8988T (cell line): ENCODE measurements at places on chromosomes 13 and 19.

DNA sequence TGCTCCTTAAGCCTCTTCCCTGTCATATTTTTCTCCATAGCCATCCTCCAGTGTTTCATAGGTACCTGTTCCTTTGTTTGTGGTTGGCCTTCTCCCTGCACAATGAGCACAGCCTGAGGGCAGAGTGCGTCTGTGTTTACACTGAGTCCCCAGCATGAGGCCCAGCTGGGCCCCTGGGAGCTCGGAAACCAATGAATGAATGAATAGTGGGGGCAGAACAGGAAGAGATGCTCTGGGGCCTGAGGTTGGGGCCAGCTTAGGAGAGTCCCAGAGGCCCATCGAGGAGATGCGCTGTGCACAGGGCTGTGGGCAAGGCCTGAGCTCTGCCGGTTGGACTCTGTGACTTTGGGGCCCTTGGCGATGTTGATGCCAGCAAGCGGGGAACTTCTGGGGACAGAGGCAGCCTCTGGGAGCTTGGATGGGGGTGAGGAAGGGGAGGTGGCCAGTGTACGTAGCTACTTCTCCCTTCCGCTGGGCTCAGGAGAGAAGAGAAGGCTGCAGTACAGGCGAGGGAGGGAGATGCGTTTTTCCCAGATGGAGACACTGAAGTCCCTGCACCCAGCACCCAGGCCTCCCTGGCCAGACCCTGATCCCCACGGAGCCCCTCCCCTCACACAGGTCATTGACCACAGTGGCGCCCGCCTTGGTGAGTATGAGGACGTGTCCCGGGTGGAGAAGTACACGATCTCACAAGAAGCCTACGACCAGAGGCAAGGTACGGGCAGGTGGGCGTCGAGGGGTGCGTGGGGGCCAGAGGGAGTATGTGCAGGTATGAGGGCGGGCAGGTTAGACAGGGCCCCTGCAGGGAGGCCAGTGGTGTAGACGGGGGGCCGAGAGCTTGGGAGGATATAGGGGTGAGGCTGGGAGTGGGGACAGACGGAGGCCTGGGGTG lies 5.1 kb downstream of the TBCB start:
- DNase-seq = no peak

- DNase-seq = no peak
Measured at GRCh38 chr13:64417581-64417980, 2812.6 kb downstream of the PCDH9 start.

- no peak for DNase-seq
Measured at GRCh38 chr13:37290716-37291505, 185.4 kb upstream of the CSNK1A1L start.

GRCh38 chr13:112103260-112103838 lies 36.4 kb downstream of the SOX1 start:
- no peak for DNase-seq

DNA sequence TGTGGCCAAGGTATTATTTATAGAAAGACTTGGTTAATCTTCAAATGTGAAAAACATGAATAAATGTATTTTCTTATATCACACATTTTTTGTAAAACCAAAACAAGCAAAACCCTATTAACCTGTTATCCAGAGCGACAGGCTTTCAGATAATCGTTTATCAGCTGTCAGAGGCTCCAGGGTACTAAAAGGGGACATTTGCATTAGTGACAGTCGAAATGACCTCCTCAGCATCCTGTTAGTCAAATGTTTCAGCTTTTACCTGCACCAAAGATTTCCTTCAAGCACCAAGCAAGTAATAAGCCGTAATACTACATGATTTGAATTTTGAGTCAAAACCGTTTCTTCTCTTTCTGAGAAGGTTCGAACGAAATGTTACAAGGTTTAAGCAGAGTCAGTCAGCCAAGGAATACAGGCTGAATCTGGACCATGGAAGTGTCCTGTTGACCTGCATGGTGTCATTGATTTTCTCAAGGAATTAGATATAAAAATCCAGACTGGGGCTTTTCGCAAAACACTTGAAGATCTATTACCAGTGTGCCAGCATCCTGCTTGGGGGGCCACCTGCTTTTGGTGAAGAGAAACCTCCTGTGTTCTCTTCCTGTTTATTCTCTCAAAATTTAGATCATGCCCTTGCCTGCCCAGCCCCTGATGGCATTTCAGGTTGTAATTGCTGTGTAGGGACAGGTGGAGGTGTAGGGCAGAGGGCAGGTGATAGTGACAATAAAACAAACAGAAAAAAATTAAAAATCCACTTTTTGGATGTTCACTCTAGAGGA lies 11.3 kb upstream of the RFC3 start:
- DNase-seq = no peak

- no peak for DNase-seq
Measured at GRCh38 chr13:94859278-94859691, 146.9 kb upstream of the SOX21 start.

DNA sequence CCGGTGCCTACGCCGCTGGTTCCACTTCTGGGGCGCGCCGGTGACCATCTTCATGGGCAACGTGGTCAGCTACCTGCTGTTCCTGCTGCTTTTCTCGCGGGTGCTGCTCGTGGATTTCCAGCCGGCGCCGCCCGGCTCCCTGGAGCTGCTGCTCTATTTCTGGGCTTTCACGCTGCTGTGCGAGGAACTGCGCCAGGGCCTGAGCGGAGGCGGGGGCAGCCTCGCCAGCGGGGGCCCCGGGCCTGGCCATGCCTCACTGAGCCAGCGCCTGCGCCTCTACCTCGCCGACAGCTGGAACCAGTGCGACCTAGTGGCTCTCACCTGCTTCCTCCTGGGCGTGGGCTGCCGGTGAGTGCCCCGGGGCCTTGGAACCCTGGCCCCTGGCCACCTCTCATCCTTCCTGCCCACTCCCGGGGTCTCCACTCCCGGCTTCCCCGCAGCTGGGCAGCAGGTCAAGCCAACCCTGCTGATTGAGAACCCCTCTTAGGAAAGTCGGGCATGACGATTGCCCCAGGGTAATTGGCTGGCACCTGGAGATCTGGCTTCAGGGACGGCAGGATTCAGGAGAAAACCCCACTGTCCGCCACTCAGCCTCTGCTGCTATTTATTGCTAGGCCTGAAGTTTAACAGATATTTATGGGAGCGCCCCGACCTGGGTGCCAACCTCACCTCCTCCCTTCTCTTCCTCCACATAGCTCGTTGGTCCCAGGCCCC lies 39.1 kb downstream of the TRPM4 start:
- DNase-seq = no peak

- DNase-seq = no peak
Measured at GRCh38 chr13:107450931-107451330, 764.4 kb downstream of the LIG4 start.

DNA sequence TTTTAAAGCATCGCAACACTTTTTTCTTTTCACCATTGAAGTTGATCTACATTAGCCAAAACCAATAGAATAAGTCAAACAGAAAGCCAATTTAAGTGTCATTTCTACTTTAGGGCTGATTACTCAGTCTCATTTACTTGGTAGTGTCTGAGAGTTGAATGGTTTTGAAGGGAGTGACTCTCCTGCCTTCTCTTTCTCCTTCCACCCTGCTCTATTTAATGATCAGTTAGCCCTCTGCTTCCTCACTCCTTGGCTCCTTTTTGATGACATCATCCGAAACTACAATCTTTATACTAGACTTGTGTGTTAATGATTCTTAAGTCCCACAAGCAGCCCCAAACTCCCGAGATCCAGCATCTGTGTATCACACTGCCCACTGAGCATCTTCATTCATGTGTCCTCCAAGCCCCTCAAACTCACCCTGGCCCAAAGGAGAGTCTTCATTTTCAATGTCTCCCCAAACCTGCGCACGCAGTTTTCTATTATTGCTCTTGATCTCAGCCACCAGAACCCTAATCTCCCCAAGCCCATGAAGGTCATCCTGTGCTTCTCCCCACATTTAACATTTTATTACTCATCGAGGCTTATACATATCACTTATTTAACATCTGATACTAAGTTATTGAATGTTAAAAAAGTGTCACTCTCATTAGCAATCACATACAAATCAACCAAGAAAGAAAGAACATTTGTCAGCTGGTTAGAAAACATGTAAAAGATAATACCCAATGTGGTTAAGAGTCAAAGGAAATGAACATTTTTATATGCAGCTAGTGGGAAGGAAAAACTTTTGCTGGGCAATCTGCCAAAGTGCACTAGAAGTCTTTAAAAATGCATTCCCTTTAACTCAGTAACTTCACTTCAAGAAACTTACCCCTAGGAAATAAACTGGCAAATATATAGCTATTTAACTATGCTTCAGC lies 32.2 kb upstream of the ARGLU1 start:
- DNase-seq = no peak

DNA sequence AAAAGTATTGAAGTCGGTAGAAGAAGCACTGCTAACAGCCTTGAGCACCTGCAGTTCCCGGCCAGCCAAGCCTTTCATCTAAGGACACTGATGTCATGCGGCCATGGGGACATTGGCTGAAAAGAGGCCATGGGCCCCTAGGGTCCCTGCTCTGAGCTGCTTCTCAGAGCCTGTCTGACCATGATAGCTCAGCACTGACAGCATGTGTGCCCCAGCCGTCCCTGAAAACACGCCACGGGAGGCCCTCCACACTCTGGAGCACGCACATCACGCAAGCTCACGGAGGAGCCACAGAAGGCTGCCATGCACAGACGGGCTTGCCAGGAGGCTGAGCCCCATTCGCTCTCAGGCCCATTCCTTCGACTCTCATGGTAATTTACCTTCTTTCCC lies 51.8 kb downstream of the MLLT1 start:
- DNase-seq = no peak

DNA sequence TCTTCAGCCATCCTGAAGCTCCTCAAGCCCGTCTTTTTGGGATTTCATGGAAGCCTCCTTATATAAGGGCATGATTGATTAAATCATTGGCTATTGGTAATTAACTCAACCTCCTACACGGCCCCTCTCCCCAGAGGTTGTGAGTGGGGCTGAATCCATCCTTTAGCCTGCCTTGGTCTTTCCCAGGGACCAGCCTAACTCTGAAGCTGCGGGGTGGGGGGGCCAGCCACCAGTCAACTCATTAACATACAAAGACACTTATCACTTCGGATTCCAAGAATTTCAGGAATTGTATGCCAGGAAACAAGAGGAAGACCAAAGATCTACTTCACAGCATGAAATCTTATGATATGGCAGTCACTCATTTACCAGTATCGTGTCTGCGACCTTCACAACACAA lies 9.9 kb downstream of the COL4A1 start:
- DNase-seq = no peak

DNA sequence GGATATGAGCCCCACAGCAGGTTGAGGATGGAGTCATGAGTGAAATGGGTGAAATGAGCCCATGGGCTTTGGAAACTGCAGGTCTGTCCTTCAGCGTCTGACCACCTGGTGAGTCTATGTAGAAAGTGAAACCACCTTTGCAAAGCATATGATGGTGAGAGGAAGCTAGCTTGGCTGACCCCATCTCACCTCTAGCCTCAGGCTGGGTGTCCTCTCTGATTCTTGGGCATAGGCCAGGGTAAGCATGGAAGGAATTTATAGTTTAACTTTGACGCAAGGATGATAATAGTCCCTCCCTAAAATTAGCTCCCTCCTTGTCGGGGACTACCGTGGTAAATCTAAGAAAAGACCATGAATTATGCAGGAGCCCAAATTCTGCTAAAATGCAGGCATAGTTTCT lies 16.8 kb upstream of the PSG9 start:
- no peak for DNase-seq

DNA sequence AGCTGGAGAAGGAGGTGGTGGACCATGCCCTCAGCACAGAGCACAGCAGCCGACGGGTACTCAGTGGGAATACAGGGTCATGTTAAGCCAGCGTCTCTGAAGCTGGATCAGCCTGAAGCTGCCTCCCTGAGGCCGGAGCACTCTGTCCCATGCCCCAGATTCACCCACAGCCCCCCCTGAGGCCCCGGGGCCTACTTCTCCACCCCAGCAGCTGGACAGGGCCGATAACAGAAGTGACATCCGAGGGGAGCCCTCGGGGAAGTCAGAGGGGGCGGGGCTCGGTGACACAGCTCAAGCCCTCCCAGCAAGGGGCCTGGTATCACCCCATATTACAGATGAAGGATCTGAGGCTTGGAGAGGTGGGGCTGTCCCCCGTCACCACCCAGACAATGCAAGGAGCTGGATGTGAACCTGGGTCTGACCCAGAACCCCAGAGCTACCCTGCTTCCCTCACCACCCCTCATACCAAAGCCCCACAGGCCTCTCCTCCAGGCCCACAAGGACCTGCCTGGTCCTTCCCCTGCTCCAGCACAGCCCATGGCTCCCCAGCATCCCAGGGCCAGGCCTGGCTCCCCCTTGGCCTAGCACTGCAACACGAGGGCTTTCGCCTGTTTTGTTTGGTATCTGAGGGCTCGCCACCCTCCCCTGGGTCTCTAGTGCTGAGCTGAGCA lies 5.7 kb downstream of the R3HDM4 start:
- DNase-seq = no peak

GRCh38 chr19:34104096-34104495 lies 68.2 kb upstream of the LSM14A start:
- no peak for DNase-seq

- peak; percentile 33 for DNase-seq
Measured at GRCh38 chr13:109135018-109135417, 505.6 kb downstream of the MYO16 start.

DNA sequence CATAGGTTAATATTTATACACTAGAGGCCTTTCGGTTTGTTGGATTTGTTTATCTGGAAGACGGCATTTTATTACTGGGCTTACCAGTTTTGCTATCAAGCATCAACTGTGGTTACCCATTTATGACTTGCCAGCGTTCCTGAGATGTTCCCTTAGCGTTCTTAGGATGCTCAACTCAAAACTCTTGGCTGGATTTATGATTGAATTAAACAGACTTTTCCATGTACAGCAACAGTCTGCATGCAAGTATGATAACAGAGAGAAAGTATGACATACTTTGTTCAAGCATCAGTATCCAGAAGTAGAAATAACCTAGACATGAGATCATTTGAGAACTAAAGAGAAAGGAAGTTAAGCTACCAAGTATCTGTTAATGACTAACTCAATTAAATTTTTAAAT lies 29.9 kb upstream of the RNF113B start:
- DNase-seq = no peak

DNA sequence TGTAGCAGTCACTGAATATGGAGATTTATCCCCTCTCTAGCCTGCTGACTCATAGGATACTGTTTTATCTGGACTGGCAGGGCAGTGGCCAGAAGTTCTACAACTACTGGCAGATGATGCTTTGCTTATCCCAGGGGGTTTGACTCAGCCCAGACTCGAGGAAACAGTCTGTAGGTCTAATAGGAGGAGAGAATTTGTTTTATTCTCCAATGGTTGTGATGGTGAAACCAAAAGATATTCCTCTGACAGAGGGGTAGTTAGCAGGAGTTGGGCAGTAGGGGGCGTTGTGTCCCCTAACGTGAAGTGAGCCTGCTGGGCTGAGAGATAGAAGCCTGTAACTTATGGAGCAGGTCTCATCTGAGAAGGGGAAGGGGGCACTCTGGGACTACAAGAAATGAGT lies 74.9 kb downstream of the WTIP start:
- DNase-seq = no peak
